ENCODE measurements at places on chromosomes 7 and 10.
A peak's percentile ranks its signal among the peaks of the same experiment; 100 is the strongest.

GRCh38 chr7:109343678-109344077 lies 774.0 kb downstream of the DNAJB9 start:
- no peak for DNase-seq

GRCh38 chr10:29595636-29596225 lies 39.0 kb downstream of the SVIL start:
- no peak for DNase-seq

- no peak for DNase-seq
Measured at GRCh38 chr10:109875828-109876821, 47.2 kb downstream of the XPNPEP1 start.

DNA sequence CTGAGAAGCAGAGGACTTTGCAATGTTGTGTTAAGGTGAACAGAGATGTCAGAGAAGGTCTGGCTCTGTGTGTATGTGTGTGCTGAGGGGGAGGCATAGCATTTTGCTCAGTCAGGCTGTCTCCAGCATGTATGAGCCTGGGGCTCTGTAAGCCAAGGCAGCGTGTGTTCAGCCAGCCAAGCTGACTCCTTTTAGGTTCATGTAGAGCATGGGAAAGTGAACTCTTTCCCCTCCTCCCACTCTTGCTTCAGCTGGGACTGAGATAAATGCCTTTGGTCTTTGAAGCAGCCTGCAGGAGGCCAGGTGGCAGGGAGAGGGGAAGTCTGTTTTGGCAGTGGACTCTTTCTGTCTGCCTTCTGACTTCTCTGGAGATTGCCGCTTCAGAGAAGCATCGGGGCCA lies 3.8 kb downstream of the SFXN2 start:
- no peak for DNase-seq

DNA sequence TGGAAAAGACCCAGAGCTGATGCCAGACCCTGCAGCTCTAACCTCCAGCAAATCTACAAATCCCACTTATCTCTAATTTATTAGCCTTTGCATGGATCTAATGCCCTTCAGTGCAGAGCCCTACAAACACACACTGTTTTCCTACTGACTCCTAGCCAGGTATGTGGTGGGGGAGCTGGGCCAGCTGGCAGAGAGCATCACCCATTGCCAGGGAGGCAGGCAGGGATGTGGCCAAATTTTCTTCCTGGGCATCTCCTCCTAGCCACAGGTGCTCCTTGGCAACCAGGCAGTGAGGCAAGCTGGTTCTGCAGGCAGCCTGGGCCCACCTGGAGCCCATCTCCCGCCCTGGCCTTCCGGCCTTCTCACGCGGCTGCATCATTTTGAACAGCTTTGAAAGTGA lies 55.9 kb upstream of the EMX2 start:
- no peak for DNase-seq

GRCh38 chr10:103805781-103806180 lies 49.6 kb downstream of the SH3PXD2A start:
- no peak for DNase-seq

- DNase-seq, result no peak
Measured at GRCh38 chr7:4951903-4952636, 6.9 kb downstream of the MMD2 start.

- DNase-seq, result no peak
Measured at GRCh38 chr7:152129682-152130081, 104.2 kb downstream of the GALNT11 start.

DNA sequence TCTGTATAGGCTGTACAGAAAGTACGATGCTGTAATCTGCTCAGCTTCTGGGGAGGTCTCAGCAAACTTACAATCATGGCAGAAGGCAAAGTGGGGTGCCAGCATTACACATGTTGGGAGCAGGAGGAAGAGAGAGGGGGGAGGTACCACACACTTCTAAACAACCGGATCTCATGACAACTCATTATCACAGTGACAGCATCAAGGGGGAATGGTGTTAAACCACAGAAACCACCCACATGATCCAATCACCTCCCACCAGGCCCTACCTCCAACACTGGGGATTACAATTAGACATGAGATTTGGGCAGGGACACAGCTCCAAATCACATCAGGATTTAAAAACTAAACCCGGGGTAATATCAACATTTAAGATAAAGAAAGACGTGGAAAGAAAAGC lies 468.8 kb upstream of the AUTS2 start:
- DNase-seq, result no peak

- no peak for DNase-seq
Measured at GRCh38 chr7:112423987-112424386, 26.3 kb upstream of the IFRD1 start.

DNA sequence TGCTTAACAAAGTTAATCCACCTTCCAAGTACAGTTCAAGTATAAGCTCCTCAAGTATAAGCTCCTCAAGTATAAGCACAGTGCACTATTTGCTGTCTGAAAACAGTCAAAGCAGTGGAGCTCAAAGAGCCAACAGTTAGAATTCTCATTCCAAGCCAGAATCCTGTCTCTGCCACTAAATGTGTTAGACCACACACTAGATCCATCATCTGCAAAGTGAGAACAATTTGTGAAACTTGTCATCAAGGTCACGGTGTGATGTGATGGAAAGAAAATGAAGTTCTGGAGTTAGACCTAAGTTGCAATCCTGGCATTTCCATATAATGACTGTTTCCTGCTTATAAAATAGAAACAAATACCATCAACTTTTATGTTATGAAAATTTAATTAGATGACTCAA lies 602.5 kb downstream of the TNS3 start:
- DNase-seq, result no peak

GRCh38 chr7:23438171-23438570 lies 32.1 kb downstream of the IGF2BP3 start:
- no peak for DNase-seq

- DNase-seq, result no peak
Measured at GRCh38 chr10:83333566-83333965, 805.7 kb upstream of the GHITM start.

GRCh38 chr10:82310839-82311238 lies 435.8 kb downstream of the NRG3 start:
- no peak for DNase-seq

DNA sequence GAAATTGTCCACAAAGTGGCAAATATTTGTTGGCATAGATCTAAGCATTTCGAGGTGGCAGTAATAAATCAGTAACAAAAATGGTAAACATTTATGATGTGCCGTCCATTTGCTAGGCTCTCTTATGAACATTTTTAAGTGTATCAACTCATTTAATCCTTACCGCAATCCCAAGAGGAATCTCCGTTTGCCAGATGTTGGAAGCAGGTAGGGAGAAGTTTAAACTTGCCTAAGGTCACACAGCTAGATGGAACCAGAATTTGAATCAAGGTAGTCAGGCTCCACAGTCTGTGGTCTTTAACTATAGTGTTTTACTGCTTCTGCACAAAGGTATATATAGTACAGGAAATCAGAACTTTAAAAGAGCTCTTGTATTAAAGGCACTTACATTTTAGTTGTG lies 2.6 kb downstream of the MKLN1 start:
- no peak for DNase-seq

DNA sequence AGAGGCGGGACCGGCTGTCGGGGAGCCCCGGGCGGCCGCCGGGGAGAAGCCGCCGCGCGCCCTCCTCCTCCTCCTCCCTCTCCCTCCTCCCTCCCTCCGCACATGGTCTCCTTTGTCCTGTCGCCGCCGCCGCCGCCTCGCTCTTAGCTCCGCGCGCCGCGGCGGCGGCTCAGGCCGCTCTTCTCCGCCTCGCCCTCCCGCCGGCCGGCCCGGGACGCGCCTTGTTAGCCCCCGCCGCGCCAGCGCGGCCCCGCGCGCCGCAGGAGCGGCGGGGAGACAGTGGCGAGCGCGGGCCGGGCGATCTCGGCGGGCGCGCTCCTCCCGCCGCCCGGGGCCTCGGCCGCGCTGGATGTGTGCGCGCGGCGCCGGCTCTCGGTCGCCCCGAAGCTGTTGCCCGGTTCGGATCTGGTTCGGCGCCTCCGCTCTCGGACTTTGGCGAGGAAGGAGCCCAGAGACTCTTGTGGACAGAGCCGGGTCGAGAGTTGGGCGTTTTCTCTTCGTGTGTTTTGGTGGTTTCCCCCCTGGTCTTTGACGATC lies 437.4 kb upstream of the GALNT17 start:
- no peak for DNase-seq

DNA sequence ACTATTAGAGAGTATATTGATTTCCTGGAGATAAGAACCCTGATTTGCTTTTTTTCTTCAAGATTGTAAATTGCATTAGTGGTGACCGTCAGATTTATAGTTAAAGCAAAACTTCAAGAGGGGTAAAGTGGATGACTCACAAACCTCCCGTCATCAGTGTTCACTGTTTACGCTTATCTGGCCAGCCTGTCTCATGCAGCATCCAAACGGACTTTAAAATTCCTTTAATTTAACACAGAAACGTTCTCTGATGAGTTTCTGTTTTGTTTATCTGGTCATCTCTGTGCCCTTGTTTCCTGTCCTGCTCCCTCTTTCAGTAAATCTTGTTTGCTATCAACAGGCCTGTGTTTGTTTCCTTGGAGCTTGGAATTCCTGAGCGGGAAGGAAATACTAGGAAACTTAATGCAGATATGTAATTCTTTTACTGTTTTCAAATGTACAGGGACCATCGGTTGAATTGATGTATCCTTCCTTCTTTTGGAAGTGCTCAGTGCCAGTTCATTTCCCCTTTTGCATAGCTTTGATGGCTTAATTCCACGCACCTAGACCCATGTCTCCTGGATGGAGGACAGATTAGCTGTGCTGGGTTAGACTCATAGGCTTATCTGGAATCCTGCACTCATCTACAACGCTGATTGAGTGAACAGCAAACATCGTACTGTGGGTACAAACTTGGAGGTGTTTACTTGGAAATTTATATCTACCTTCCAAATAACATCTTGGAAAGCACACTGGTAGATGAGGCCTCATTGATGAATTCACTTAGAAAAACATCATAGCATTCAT lies 21.3 kb downstream of the PTPRE start:
- no peak for DNase-seq

- DNase-seq, result no peak
Measured at GRCh38 chr10:102393411-102394078, 2.0 kb upstream of the NFKB2 start.

DNA sequence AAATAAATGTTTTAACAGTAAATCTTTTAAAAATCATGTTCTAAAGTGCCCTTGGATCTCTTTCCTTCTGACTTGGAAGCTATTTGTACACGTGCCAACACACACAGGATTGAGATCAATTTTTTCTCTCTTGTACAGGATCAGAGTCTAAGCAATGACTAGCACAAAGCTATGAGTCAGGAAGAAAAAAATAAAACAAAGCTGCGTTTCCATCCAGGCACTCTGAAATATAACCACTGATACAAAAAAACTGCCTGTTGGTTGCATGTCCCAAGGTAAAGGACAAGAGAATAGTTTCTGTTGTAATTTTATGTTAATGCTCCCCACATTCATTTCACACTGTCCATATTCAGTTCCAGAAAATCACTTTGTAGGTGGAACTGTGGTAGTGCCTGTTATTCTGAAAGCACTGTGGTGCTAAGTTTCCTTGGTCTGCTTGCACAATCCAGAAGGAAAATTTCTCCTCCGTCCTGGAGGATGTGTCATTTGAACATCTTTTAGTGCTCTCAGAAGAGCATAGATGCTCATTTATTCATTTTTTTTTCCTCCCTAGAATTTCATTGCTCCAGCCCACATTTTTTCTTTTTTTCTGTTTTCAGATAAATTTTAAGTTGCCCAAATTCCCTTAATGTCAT lies 113.4 kb downstream of the PLXDC2 start:
- DNase-seq, result peak; percentile 5

DNA sequence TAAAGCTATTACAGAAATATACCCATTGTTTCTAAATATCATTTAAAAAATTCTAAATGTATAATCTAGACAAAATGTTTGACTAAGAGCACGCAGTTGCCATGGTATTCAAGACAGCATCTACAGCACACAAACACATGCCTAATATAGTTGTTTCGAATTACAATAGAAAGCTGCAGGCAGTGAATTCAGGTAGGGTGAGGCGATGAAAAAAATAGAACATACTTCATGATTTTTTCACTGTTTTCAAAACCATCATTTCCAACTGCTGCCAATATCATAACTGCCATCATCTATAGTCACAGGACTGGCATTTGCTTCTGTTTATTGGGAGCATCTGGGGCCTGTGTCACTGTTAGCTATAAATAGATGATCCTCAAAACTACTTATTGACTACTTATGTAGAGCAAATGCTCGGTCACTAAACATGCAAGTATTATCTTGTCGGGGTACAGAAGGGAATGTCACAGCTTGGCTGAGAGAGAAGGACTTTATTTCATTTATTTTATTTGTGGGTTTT lies 34.4 kb upstream of the OTUD1 start:
- no peak for DNase-seq

GRCh38 chr10:48187713-48188485 lies 86.6 kb downstream of the FRMPD2 start:
- DNase-seq, result no peak

DNA sequence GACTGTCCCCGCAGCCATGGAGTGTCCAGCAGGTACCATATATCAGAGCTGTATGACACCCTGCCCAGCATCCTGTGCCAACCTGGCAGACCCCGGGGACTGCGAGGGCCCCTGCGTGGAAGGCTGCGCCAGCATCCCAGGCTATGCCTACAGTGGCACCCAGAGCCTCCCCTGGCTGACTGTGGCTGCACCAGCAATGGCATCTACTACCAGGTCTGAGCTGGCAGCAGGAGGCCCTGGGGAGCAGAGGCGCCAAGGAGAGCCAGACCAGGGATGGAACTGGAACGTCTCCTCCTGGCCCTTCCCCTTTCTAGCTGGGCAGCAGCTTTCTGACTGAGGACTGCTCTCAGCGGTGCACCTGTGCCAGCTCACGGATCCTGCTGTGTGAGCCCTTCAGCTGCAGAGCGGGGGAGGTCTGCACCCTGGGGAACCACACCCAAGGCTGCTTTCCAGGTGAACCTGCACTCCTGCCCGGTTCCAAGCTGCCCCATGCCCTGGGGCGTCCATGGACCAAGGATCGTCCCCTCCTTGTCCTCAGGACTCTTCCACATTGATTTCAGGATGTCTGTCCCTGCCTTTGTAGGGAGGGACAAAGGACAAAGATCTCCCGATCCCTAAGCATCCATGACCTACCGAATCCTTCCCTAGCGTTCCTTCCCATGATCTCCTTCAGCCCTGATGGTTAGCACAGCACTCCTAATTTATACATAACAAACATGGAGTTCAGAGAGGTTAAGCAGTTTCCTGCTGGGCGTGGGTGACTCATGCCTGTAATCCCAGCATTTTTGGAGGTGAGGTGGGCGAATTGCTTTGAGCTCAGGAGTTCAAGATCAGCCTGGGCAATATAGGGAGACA lies 33.3 kb downstream of the EPHB4 start:
- no peak for DNase-seq

GRCh38 chr10:108765794-108766193 lies 1157.5 kb downstream of the XPNPEP1 start:
- DNase-seq, result no peak

- no peak for DNase-seq
Measured at GRCh38 chr10:8444630-8445029, 390.1 kb downstream of the GATA3 start.

- DNase-seq, result no peak
Measured at GRCh38 chr7:3733541-3734140, 432.6 kb downstream of the SDK1 start.

- no peak for DNase-seq
Measured at GRCh38 chr7:133735222-133735621, 391.9 kb upstream of the LRGUK start.

GRCh38 chr7:6332386-6332785 lies 60.0 kb upstream of the CYTH3 start:
- DNase-seq, result no peak
